AG04449 (cell line): ENCODE measurements at places on chromosomes 3 and 15.
A peak's percentile ranks its signal among the peaks of the same experiment; 100 is the strongest.

GRCh38 chr15:30023798-30024295 lies 58.9 kb upstream of the GOLGA8J start:
- DNase-seq, result peak; percentile 26

GRCh38 chr3:69959581-69959980 lies 40.0 kb upstream of the SAMMSON start:
- no peak for DNase-seq

- no peak for DNase-seq
These were observed 123.5 kb downstream of the TMEM108 start for GRCh38 chr3:133161656-133162055.

DNA sequence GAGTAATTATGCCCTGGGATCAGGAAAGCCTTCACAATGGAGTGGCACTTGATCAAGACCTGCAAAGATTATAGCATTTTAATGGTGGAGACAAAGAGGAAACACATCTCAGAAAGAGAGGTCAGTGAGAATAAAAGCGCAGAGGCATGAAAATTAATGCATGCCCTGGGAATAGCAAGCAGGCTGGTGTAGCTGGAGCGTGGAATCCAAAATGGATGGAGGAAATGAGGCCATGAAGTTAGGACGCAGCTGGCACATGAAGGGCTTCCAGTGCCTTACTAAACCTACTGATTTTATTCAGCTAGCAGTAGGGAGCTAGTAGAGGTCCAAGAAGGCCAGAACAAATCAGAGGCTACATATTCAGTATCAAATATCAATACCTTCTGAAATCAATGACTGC lies 38.1 kb downstream of the TMEM212 start:
- DNase-seq, result no peak

GRCh38 chr15:68415501-68416157 lies 16.3 kb downstream of the ITGA11 start:
- no peak for DNase-seq

GRCh38 chr15:39417366-39418134 lies 163.3 kb upstream of the THBS1 start:
- no peak for DNase-seq

- DNase-seq, result no peak
These were observed 95.8 kb upstream of the CACNA2D3 start for GRCh38 chr3:54026543-54026942.

- DNase-seq, result no peak
These were observed 57.6 kb upstream of the SLCO2A1 start for GRCh38 chr3:134087060-134087974.

DNA sequence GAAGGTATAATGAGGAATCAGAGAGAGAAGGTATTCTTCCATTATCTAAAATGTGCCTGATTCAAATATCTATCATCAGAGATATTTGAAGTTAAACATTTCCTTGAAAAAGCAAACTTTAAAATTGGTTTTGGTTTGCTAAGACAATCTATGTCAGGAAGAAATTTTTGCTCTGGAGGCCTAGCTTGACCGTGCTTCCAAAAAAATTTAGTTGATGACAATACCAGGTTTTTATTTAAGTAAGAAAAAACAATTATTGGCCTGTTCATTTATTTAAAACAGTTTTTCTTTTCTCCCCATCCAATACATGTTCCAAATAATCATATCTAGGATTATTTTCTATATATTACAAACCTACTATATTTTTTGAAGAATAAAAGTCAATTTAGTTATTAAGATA lies 75.3 kb downstream of the OTOL1 start:
- no peak for DNase-seq
